ENCODE measurements at places on chromosomes 5 and 9.

- no peak for DNase-seq
Observed at GRCh38 chr5:38764937-38765391, 80.8 kb upstream of the OSMR start.

GRCh38 chr5:113153512-113154097 lies 177.0 kb downstream of the DCP2 start:
- DNase-seq = no peak

DNA sequence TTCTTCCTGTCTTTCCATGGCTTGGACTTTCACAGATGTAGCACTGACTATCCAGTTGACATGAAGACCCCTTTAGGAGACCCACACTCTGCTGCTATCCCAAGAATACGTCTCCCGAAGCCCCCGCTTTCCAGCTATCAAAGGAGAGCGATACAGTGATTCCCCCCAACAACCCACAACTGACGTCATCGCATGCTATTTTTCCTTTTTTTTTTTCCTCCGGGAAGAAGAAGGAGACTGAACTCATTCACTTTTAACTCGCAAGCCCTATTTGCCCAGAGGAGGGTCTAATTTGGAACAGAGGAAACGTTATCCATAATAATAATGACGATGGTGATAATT lies 2.1 kb downstream of the PAPPA start:
- no peak for DNase-seq

DNA sequence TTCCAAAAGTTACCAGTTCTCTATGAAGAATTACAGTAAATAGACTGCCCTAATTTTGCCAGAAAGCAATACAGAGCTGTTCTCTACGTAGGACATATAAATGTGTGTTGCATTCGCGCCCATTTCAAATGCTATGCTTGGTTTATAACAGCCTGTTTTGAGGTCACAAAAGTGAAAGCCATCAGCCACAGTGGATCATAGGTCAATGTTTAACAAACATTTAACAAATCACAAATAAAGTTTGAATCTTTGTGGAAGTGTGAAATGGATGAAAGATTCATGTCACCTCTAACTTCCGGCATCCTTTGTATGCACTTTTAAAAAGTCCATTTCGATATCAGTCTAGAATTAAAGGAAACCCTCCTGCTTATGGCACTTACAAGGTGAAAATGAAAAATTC lies 371.3 kb downstream of the GLIS3 start:
- no peak for DNase-seq

- no peak for DNase-seq
Observed at GRCh38 chr9:97468658-97469448, 32.6 kb upstream of the TMOD1 start.

- no peak for DNase-seq
Observed at GRCh38 chr5:38856660-38857059, 10.8 kb downstream of the OSMR start.

DNA sequence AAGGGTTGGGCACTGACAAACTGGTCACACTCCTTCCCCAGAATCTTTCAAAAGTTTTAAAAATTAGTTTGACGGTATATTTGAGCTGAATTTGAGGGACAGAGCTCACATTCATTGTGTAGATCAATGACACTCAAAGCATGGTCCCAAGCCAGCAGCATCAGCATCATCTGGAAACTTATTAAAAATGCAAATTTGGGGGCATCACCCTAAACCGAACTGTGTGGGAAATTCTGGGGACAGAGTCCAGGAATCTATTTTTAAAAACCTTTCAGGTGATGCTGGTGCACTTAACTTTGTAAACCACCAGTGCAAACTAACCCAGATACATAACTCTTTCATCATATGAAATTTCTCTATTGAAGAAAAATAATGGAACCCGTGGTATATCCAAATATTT lies 58.1 kb upstream of the MTAP start:
- no peak for DNase-seq

DNA sequence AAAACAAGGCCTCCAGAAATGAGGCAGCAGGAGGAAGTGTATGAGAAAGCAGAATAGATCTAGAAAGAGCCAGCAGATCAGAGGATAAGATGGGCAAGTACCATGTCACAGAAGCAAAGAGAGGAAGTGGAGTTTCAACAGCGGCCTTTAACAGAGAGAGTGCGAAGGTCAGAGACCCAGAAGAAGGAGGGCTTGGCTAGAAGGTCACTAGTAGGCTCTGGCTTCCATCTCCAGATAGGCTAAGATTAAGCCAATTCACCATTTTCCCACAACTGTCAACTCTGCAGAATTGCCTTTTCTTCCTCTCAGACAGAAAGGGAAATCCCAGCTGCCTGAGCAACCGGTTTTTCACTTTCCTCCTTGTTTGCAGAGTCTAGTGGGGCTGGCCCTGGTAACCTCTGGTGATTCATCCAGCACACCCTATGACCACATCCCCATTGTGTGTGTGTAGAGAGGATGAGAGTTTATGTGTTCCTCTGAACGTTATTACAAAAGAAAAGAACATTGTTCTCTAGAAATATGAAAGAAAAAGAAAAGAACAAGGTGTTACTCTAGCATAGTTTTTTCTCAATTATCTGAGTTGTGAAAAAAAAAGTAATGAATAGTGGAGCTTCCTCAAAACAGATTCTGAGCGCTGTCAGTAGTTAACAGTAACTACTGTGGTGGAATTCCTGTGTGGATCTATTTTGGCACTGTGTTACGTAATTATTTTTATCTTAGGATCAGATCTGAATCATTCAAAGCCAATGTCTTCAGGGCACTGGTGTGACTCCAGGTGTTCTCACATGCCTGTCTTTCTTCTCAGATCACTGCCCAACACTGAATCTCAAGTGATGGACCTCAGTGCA lies 220.4 kb downstream of the ARRDC3 start:
- DNase-seq = no peak

GRCh38 chr5:146731909-146732659 lies 146.5 kb downstream of the PPP2R2B start:
- DNase-seq = no peak

GRCh38 chr5:142938266-142938880 lies 168.2 kb downstream of the ARHGAP26 start:
- DNase-seq = no peak

GRCh38 chr5:139650031-139650688 lies 2.0 kb downstream of the CXXC5 start:
- no peak for DNase-seq

DNA sequence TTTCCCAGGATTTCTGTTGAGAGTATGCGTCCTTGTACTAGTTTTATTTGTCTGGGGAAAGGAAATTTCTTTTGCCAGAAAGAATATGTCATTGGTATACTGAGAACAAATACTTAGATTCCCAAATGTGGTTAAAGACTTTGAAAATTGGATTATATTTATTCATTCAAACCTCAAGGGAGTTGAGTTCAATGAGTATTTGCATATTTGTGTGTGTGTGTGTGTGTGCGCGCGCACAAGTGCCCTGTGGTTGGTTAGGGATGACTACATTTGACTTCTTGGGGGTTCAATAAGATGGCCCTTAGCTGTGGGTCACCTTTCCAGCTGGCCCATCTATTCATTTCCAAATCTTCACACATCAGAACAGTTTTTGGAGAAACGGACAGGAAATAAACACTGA lies 4.9 kb downstream of the RXFP3 start:
- DNase-seq = no peak

GRCh38 chr5:164185000-164185399 lies 679.6 kb downstream of the MAT2B start:
- DNase-seq = no peak

GRCh38 chr5:124504081-124504916 lies 242.1 kb downstream of the ZNF608 start:
- DNase-seq = no peak

- no peak for DNase-seq
Observed at GRCh38 chr5:78518365-78519197, 130.0 kb downstream of the LHFPL2 start.

GRCh38 chr5:132407970-132408369 lies 38.5 kb downstream of the SLC22A5 start:
- no peak for DNase-seq

DNA sequence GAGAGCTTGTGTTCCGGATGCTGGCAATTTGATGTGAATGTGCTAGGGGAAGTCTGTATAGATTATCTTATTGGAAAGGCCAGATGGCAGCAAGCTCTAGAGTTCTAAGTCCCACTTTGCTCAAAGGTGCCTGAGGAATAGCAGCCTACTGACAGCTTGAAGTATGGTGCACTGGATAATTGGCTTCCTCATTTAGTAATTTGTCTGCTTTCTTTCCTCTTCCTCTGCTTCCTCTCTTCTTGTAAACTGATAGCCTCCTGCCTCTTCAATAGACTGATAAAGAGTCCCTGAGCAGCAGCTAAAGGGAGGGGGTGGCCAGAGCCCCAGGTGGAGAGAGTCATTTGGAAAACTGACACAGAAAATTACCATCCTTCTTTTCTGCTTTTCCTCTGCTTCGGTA lies 177.3 kb downstream of the FGF1 start:
- no peak for DNase-seq

- no peak for DNase-seq
Observed at GRCh38 chr9:108980893-108981292, 32.4 kb downstream of the CTNNAL1 start.

- no peak for DNase-seq
Observed at GRCh38 chr9:114316605-114317230, 6.2 kb upstream of the ORM1 start.

- DNase-seq = peak; percentile 36
Observed at GRCh38 chr5:180353048-180353979, at the start of gene GFPT2. Gene GFPT2, minus strand, starts transcription at chr5:180353336. Its CDS starts 119 bp downstream, at chr5:180353217.

DNA sequence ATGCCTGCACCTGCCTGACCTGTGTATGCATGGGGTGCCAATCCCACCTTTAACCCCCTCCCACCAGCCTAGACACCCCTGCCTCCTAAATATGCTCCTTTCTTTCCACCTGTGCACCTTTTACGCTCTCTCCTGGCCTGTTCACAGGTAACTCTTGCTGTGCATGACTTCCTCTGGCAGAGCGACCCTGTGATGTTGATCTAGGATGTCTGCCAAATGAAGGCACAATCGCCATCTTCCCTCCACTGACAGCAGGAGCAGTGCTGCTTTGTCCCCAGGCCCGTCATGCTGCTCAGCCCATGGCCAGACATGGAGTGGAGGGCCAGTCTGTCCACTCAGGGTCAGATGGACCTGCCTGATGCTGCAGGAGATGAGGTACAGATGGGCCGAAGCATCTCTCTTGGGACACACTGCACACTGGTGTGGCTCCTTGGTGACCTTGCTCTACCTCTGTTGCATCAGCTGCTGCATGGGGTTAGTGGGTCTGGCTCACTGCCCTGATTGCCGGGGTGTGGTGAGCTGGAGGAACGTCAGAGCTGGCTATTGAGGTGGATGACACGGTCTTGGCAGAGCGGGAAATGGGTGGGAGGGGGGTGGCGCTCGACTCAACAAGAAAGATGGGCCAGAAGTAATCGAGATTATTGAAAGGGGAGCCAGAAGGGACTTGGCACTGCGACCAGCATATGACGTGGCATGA lies 101.7 kb upstream of the PITX1 start:
- no peak for DNase-seq

DNA sequence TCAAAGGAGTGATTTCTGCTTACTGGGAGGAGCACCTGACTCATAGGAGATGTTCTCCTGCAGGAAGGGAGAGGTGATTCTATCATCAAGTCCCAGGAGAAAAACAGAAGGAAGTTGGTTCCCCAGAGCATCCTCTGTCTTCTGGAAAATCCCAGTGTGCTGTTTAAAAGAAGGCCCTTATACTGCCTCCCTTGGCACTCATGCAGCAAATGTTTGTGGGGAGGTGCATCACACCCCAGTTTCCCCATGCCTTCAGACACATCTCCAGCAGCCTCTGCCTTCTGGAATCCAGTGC lies 63.1 kb downstream of the PPARGC1B start:
- DNase-seq = no peak
